Cortex of kidney (tissue), 1 donor: ENCODE measurements at places on chromosomes 7 and 10.

GRCh38 chr7:131720703-131721102 lies 164.3 kb upstream of the PODXL start:
- no peak for DNase-seq

DNA sequence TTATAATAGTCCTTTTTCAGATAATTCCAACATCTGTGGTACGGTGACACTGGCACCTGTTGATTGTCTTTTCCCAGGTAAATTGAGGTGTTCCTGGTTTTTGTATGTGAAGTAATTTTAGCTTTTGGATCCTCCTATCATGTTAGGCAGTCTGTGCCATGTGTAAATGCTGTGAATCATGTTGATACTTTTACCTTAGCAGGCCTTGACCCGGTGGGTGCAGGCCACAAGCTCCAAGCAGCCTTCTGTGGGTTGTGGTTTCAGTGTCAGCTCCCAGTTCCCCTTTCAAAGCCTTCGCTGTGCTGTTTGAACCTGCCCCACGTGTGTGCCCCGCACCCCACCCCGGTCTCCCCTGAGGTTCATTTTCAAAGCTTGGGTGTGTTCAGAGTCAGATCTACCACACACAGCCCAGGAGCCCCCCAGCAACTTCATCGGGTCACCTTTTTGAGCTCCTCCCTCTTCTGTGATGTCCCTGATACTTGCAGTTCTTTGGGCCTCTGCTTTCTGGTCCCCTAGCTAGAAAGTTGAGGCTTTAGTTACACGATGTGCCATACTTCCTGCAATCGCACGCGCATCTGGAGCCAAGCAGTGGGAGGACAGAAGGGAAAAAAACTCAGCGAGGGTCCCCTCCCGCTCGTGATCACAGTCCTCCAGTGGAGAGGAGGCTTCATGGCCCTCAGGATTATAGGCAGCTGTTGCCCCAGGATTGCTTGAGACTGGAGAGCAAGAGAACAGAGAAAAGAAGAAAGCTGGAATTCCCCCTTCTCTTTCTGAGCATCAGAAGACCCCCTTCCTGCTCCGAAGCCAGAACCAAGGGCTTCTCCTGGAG lies 8.7 kb upstream of the BHLHA15 start:
- DNase-seq: no peak

DNA sequence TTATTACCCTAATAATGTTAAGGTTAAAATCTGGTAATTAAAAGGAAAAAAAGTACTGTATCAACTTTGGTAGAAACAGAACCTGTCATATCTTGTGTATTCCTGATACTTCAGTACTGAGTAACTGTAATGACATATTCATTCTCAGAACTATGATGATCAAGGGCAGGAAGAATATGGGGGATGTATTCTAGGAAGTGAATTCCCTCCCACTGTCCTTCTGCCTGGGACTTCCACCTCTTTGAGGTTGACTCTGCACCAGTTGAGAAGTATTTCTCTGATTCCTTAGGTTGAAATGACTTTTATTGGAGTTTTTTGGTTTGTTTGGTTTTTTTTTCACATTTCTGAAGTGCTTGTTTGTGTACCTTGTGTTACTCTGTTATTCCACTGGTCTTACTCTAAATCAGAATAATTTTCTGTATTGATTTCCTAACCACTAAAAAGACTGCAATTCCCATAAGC lies 36.9 kb downstream of the WASL start:
- no peak for DNase-seq

DNA sequence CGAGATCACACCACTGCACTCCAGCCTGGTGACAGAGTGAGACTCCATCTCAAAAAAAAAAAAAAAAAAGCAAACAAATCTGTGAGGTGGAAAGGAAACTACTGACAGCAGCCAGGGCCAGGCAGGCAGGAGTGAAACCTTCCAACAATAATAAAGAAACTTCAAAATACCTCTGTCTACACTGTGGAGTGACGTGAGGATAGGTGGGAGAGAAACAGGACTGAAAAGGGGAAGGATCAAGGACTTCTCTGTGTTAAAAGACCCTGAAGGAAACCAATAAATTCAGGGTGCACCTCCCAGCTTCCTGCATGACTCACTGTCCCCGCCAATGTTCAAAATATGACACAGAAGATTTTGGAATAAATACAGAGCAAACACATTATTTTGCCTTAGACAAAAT lies 82.9 kb downstream of the KIAA1549 start:
- DNase-seq: no peak

DNA sequence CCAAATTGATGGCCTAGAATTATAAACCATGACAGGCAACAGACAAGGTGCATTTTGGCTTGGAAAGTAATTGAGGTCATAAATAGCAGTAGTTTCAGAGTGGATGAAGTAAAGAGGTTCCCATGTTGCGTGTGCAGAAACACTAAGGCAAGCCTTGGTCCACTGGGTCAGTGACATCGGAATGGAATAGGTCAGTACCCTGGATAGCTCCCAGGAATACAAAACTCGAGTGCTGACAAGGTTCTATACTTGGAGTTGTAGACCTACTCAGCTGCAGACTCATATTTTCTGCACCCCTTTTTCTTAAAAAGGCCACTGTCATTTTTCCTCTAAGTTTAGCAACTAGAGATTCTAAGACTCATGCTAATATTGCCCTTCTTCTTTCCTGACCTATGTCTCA lies 132.8 kb downstream of the DYNC1I1 start:
- DNase-seq: no peak
